Suppressor macrophage treated with lipopolysaccharide for 1 hour (primary cell): ENCODE measurements at places on chromosomes 6 and 20.

- no peak for DNase-seq
Observed at GRCh38 chr6:80690551-80691131, 584.2 kb downstream of the BCKDHB start.

- no peak for DNase-seq
Observed at GRCh38 chr20:62481425-62482145, 5.8 kb upstream of the GATA5 start.

DNA sequence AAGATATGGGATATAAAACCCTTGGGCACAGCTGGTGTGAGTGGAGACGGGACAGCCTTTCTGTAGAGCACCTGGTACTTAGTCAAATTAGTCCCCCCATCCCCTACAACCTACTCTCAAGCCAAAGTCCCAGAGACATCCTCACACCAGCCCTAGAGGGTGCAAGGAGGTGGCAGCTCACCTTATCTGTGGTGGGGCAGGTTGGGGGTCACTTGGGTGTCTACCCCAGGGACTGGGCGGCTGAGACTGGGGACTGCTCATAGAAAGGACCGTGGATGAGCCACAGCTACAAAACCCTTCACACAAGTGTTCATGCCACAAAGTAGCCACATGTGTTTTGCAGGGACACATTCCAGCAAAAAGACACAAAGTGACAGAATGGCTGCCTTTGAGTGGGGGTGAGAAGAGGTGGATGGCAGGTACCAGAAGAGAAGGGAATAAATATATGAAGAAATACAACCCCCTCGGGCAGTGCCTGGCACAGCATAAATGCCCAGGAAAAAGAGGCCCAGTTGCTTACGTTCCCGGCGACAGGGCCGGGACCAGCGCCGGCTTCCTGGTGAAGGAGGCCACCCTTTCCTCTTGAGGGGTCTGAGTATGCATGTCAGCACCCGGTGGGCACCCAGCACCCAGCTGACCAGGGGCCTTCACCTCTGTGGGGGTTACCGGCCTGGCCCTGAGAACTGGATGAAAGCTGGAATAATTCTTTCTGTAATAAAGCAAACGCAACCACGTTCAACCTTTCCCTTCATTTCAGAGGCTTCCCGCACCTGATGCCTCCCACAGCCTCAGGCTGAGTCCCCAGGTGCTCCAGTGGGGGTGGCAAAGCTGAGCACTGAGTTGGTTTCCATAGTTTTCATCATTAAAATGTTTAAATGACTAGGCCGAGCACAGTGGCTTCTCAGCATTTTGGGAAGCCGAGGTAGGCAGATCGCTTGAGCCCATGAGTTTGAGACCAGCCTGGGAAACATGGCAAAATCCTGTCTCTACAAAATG lies 14.4 kb upstream of the CEBPB start:
- DNase-seq, result no peak

GRCh38 chr6:165811512-165811911 lies 148.5 kb upstream of the PDE10A start:
- DNase-seq, result no peak

- DNase-seq, result no peak
Observed at GRCh38 chr6:148035806-148036390, 306.7 kb upstream of the SASH1 start.

GRCh38 chr20:63645218-63645617 lies 8.0 kb downstream of the STMN3 start:
- no peak for DNase-seq

DNA sequence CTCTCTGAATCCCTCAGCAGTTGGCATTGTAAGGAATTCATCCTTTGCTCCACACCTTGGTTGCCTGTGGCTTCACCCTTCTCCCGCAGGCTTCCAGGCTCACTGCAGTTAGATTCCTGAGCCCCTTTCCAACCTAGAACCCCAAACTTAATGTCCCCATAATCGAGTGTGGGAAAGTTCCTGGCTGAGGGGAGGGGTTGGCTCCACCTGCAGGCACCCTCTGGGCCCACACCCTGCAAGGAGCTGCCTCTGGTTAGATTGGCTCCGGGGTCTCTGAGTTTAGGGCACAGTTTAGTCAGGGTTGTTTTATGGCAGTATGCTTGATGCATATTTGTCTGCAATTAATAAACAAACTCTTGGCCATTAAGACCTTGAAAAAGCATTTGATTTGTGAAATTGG lies 63.4 kb downstream of the MTHFD1L start:
- DNase-seq, result no peak
